ENCODE measurements at places on chromosomes 7 and 10.

- no peak for DNase-seq
Measured at GRCh38 chr10:72276013-72276387, 2.3 kb downstream of the DDIT4 start.

- no peak for DNase-seq
Measured at GRCh38 chr7:47386273-47386835, 195.6 kb downstream of the TNS3 start.

DNA sequence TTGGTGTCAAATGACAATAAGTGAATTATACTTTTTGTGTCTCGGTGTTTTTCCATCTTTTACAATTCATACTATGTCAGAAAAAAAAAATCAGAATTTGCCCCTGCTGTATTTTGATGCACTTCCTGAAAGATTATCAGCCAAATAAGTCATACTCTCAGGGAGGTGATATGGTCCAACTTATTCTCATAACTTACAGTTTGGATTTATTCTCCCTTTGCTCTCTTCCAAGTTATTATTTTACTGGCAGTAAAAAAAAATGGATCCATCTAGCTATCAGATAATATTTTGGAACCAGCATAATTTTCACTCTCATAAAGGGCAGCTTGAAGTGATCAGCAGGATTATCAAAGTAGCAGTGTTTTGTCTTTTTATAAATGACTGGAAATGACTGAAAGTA, 337.1 kb downstream of the BMPER start:
- no peak for DNase-seq

DNA sequence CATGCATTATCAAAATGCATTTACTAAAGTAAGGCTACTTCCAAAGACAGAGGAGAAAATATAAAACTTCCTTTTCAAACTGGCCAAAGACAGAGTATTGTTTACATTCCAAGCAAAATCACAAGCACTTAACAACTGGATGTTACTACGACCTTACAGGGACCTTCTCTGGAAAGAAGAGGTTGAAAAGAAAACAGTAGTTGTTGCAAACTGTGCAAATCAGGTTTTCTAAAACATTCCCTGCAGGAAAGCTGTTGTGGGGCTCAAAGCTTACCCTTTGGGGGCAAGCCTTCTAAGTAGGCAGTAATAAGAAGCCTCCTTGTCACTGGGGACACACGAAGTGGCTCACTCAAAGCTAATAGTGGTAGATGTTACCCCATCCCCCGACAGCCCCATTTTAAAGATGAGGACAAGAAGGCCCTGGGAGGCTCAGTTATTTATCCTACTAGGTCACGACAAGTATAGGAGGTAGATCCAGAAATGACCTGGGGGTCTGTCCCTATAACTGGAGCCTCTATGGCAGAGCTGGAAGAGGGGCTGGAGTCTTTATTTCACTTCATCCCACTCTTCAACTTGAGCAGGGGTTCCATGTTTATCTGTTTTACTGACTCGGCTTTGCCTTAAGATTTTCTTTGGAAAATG, 46.6 kb downstream of the ATXN7L1 start:
- DNase-seq, result no peak

- no peak for DNase-seq
Measured at GRCh38 chr7:151626422-151627115, 106.9 kb upstream of the RHEB start.

DNA sequence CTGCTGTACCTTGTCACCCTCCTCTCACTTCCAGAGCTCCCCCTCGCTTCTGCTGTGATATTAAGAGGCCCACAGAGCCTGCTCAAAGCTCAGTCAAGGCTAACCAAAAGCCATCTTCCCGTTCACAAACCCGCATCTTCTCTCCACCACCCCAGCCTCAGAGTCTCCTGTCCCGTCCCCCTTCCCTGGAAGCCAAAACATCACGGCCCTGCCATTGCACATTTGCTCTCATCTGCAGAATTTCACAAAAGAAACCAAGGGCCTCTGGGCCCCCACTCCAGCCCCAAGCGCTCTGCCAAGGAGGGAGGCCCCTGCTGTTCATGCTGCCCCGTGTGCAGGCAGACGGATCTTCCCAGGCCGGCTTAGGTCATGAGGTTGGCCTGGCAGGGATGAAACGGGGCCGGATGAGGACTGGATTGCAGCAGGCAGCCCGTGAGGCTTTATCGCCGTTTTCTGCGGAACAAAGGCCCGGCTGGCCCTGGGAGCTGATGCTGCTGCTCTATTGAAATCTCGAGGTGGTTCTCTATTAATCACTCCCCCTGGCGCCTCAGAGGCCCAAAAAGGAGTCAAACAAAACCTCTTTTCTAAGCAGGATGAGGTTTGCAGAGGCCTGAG, 31.6 kb upstream of the FOXK1 start:
- DNase-seq, result no peak

- DNase-seq, result no peak
Measured at GRCh38 chr7:55310287-55311025, 54.7 kb upstream of the LANCL2 start.

DNA sequence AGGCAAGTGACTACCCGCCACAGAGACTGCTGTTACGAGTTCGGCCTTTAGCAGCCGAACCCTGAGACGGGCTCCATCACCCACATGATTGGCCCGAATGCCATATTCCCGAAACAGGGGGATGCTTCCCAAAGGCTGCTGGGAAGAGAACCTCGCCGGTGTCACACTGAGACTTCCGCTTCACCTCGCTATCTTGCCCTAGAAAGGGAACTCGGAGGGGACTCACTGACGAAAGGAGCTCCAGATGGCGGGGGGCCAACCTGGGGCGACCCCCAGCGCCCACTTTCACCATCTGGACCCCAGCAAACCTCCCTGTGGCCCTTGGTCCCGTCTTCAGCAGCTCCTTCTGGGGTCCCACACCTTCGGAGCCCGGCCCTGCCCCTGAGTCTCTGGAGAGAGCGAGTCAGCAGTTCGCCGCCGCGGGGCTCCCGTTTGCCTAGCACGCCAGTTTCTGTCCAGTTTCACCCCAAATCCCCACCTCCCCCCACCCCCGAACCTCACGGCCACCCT, 529 bp downstream of the HPS1 start:
- DNase-seq, result no peak

- no peak for DNase-seq
Measured at GRCh38 chr7:33421429-33421828, 292.1 kb downstream of the BBS9 start.

GRCh38 chr10:69096045-69096444, 8.1 kb downstream of the SRGN start:
- DNase-seq, result no peak

DNA sequence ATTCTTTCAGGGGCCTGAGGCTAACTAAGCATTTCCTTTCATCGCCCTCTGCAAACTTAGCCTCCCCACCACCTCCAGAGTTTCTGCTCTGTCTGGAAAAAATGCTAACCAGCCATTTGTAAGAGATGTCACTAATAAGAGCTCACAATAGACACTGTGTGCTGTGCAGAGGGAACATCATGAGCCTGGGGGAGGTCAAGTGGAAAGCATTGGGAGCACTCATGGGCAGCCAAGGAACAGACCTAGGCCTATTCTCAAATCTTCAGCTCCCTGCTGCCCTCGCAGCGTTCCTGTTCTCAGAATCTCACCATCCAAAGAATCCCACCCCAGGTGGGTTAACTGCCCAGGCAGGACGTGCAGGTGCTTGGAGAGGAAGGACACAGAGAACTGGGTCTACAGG, 27.1 kb upstream of the GPAM start:
- DNase-seq, result no peak

GRCh38 chr10:120019568-120019967, 127.0 kb downstream of the SEC23IP start:
- no peak for DNase-seq

DNA sequence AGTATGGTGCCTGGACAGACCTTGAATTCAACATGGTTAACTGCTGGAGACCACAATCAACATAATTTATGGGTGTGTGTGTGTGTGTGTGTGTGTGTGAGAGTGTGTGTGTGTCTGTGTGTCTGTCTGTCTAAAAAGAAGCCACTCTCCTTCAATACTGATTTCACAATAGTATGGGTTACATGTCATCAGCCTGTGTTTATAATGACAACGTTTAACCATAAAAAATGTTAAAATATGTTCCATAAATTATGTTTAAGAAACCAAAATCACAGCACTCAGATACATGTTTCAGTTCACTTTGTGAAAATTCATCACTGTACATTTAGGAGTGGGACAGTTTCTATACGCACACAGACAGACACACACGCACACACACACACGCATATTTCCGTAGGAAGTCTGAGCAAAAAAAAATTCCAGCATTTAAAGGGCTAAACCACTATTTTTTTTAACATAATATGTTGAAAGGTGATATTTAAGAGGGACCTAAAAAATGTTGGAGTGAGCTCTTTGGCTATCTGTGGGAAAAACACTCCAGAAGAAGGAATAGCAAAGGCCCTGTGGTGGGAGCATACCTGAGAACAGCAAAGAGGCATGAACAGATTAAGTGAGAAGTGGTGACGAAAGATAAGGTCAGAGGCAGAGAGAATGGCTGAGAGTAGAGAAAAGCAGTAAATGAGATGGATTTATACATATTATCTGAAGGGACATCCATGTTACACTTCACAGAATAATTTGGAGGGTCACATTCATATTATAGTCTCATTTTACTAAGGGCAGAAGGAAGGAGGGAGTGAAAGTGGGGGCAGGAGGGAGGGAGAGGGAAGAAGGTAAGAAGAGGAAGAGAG, 10.9 kb downstream of the PDZD8 start:
- no peak for DNase-seq

DNA sequence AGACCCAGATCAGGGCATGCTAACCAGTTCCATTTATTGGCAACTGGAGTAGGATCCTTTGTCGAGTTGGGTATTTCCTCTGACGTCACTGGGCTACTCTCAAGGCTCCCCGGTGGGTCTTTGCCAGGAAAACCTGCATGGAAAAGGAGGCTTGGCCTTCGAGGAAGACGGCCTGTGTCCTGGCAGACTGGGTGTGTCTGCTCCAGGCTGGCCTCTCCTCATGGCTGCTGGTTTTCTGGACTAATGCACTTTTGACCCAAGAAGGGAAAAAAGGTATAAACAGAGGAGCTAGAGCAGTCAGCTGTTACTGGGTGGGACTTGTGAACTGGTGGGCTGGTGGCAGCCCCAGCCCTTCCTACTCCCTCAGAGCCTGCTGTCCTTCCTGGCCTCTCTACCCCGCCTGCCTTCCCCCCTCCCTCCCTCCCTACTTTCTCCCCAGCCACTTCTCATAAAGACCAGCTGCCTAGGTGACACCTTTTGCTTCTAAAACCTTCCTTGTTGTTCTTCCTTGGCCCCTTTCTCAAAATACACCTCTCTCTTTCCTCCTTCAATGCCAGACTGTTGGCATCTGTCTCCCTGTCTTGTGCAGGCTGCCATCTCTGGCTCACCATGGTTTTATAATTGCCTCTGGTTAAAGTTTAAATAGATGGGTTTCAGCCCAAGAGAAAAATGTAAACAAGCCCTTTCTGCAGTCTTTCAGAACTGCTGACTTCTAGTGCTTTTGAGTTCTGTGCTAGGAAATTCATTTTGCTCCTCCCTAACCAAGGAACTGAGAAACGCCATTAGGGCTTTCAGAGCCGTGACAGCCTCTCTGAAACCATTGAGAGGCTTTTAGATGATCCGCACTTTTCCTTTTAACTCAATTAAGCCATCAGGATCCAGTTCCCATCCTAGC, 101.8 kb upstream of the MKLN1 start:
- no peak for DNase-seq

DNA sequence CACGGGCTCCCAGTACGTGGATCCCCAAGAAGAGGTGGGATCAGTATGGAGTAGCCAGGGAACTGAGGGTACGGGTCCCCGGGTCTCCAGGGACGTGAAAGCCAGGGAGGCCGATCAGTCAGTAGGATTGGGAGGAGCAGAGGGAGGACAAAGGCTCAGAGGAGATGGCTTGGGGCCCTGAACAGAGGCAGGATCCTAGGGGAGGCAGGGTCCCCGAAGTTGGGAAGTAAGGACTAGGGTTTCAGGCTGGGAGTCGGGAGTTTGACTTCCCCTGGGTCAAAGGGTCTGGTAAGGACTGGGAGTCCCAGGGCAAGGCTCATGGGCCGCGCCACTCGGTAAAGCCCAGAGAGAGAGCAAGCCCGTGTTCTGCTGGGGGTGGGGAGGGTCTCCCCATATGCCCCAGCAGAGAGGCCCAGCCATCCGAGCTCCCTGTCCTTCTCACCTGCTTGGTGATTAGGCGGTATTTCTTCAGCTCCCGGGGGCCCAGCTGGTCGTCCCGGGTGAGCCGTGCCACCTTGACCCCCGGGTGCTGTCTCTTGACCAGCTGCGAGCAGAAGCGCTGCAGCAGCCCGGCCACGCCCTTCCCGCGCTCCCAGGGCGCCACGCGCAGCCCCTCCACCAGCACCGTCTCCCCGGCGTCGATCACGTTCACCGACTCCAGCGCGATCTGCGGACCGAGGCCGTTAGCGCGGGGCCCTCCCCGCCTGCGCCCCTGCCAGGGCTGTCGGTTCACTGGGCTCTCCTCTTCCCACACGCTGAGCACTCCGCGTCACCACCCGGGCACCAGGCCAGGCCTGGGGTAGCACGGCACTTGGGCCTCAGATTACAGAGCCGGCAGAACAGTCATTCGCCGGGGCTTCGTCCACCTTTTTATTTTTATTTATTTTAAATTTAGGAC, 7.0 kb downstream of the NAT16 start:
- no peak for DNase-seq

GRCh38 chr7:1690359-1690958, 20.4 kb downstream of the ELFN1 start:
- no peak for DNase-seq

DNA sequence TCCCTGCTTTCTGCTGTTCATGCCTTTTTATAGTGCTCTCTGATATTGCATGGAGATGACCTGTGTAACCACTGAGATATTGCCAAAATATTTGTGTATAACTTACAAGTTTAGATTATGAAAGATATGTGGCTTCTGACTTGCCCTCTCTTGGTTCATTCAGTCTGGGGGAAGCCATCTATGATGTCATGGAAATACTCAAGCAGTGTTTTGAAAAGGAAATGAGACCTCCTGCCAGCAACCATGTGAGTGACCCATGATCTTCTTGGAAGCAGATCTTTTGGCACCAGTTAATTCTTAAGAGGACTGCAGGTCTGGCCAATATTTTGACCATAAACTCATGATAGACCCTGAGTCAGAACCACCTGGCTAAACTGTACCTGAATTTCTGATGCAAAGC, 183.0 kb downstream of the THSD7A start:
- DNase-seq, result no peak
